Keratinocyte (primary cell): ENCODE measurements at places on chromosomes 7 and 10.

DNA sequence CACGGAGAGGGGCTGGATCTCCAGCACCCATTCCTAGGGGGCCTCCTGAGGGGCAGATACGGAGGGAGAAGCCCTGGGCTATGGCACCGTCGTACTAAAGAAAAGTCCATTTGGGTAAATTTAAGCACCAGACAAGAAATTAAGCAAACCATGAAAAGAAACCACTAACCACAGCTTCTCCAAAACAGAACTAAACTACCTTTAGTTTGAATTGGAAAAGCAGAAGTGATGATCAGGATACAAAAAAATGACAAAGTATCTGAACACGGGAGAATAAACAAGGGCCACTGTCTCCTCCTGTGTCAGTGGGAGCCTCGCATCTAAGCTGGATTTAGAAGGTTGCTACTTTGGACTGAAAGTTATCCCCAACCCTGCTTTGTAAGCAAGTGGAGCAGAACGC is 69.1 kb downstream of the DIP2C start:
- no peak for DNase-seq

DNA sequence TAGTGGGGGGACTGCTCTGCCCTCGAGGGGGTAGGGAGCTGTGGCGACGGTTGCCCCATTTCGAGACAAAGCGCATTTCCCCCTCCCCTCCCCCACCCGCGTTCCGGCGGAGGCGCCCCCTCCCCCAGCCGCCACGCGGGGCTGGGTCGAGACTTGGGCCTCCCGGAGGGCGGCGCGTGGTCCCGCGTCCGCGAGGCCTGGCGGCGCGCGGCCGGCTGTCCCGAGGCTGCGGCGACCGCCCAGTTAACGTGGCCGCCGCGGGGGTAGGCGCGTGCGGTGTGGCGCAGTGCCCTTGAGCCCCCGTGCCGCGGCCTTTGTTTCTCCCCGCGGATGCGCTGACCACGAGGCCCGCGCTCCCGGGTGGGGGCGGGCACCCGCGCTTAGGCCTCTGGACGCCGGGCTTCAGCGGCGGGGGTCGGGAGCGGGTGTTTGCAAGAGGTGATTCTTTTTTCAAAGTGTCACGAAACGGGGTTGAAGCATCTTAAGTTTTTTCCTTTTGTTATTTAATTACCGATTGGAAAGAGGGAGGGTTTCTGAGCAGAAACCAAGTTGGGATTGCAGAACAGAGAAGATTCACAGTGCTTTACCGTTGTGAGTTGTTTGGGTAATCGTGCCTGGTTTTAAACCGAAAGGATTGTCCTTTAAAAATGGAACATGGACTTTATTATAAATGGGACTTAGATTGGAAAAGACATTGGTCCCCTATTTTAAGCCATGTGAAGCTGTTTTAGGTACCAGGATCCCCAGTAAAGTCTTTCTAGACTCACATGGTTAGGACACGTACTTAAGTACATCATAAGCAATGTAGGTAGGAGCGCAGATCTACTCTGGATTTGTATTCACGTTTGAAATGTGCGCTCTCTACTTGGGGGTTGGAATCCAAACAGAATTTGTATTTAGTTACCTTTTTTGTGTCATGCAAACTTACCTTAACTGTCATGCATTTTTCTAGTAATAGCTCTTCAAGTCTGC is 760 bp downstream of the CBX3 start:
- DNase-seq = no peak

DNA sequence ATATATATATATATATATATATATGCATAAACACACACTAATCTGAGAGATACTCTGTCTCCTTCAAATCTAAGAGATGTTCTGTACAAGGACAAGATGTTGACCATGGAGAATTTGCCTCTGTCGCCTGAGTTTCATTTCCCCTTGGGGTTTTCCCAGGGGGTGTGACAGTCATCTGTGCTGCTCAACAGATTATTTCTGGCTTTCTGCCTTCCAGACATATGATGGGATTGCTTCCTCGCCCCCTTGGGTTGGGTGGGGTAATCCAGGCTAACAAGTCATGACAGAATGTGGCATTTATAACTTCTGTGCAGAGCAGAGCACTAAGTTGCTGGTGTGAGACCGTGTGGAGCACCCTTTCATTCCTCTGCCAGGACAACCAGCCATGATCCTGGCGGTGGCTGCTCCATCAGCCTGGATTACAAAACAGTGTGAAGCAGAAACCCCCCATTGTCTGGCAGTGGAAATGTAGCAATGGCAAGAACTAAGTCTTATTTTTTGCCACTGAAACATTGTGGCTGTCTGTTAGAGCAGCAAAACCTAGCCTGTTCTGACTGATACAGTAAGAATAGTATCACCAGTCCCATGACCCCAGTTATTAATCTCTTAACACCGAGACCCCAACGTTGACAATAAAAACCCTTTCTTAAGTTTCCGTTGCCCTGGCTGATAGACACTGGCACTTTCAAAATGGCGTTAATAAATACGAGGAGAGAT is 13.7 kb upstream of the USP6NL start:
- DNase-seq = no peak

DNA sequence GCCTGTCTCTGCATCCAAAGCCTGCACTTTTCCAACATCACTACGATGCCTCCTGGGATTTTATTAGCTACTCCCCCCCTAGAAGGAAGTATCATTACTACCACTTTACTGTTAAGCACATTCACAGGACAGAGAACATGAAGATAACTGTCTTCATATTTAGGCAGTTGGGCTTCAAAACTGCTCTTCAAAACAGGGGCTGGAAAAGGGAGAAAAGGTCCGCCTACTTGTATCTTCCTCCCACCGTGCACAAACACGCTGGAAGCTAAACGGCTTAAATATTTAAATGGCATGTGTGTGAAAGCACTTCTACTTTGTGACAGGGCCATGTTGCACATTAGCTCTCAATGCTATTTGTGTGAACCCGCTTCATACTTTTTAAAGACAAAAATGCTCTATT is 999 bp downstream of the ITIH5 start:
- no peak for DNase-seq

- DNase-seq = no peak
Measured at GRCh38 chr7:94565247-94565894, 55.8 kb downstream of the CASD1 start.

DNA sequence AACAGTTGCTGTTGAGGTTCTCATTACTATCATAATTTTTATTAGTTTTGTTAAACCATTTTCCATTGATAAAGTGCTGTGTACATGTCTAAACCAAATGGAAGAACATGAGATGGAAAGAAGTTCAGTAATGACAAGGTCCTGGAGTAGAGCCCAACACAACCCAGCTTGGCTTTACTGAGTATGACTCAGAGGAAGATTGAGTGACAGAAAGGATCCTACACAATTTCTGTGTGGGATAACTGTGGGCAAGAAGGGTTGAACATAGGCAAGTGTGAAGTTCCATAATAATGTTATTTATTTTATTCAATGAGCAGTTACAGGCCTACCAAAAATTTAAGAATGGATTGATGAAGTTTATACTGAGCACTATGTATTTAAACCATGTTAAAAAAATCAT is 15.9 kb downstream of the PRKG1 start:
- no peak for DNase-seq

DNA sequence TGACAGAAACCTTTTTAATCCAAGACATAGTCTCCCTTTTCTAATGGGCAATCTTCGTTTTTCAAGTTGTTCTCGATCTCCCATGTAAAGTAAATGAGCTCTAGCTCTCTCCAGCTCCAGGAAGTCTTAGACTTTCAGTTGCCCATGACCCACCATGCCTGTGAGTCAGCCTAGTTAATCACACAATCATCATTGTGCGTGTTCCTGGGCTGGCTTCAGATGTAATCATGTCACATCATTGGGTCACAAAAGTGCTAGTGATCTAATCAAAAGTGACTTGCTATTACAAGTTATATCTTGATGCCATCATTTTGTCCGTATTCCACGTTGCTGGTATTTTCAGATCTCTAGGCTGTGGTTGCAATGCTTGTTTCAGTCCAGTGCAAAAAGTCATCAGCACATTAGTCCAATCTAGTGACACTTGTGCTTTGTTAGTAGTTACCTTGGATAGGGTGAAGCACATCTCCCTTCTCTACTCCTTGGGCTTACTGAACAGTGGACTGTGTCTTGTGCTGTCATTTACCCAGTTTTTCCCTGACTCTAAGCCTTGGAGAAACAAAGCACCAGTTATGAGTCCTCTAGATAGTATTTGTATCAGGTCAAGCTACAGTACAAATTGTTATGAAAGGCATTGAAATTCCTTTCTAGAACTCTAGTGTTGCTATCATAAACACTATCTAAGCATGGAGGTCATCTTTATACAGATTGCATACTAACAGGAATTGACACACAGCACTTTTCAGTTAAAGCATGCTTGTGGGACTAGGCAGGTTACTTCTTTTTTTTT is 316.6 kb downstream of the GFRA1 start:
- DNase-seq = no peak

DNA sequence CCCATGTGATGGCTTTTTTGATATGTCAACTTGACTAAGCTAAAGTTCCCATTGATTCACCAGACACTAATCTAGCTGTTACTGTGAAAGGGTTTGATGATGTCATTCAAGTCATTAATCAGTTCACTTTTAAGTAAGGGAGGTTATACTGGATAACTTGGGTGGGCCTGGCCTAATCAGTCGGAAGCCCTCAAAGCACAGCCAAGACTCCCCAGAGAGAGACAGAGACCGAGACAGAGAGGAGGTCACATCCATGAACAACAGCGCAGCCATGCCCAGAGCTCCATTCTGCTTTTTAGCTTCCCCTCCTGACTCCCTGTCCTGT is 103.4 kb downstream of the TRIL start:
- no peak for DNase-seq
